ENCODE measurements at places on chromosomes 1 and 21. TPM values are rescaled to one million over a fixed set of nuclear protein-coding genes. Genes with fewer than 3 reads are reported as not detected.

Gene GRHL3
- total RNA-seq, result not detected

Gene TNFSF18
- total RNA-seq, result not detected

Gene NPPA
- total RNA-seq, result not detected

Gene PTCH2
- 1.4 TPM for total RNA-seq

Gene EIF3I
- total RNA-seq, result 196 TPM

Gene STX12
- total RNA-seq, result 23.9 TPM

Gene LCE1D
- not detected for total RNA-seq

Gene PWP2
- 2.9 TPM for total RNA-seq

Gene OR2T11
- total RNA-seq, result not detected

Gene SPRR2G
- not detected for total RNA-seq

Gene UBXN10
- 0.21 TPM for total RNA-seq

Gene AMPD2
- total RNA-seq, result 123 TPM

Gene RXFP4
- total RNA-seq, result not detected

Gene SIK1
- total RNA-seq, result 31.5 TPM

Gene SYT14
- not detected for total RNA-seq

Gene C1QC
- total RNA-seq, result not detected

Gene EXO1
- 50.0 TPM for total RNA-seq
